ENCODE measurements at places on chromosomes 2 and 18. TPM values are rescaled to one million over a fixed set of nuclear protein-coding genes. Genes with fewer than 3 reads are reported as not detected.

GRCh38 chr2:177324797-177325196, 60.3 kb upstream of the NFE2L2 start:
- DNase-seq: no peak
- H3K27ac ChIP-seq: no peak overlapping the region
- peaks cover 6% of the 10 kb centered on the region for H3K4me1 ChIP-seq
- H3K27me3 ChIP-seq: no peaks in the 10 kb centered on the region

DNA sequence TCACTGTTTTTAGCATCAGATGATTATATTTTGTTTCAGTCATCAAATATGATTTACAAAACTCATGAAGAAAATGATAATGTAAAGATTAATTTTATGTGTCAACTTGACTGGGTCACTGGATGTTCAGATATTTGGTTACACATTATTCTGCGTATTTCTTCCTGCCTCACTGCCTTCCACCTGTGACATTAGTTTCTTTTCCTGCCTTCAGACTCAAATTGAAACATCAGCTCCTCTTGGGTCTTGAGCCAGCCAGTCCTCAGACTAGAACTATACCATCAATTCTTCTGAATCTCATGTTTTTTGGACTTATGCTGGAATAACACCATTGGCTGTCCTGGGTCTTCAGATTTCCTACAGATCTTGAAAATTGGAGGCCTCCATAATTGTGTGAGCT, 96.7 kb downstream of the ZNF385B start:
- no peak overlapping the region for H3K27ac ChIP-seq
- no peaks in the 10 kb centered on the region for H3K36me3 ChIP-seq
- no peak for DNase-seq
- no peaks in the 10 kb centered on the region for H3K4me1 ChIP-seq
- H3K4me3 ChIP-seq: no peak overlapping the region
- H3K27me3 ChIP-seq: peaks cover 6% of the 10 kb centered on the region

DNA sequence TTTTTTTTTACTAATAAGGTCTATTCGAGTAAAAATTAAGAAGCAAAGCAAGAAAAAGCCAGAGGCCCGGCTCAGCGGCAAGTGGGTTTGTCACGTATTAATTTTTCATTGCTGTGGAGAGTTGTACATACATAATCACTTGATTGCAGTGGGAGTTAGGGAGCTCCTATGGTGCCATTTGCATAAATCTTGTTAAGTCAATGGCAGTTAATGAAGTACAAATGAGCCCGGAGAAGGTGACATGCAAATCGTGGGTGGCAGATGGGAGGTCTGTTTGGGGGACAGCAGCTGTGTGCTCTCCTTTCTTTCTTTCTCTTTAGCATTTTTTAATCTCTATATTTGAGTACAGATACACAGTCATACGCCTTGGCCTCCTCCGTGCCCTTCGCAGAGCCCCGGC, 317.0 kb downstream of the AGAP1 start:
- no peaks in the 10 kb centered on the region for H3K27me3 ChIP-seq
- H3K4me1 ChIP-seq: no peaks in the 10 kb centered on the region
- peaks cover 6% of the 10 kb centered on the region for H3K36me3 ChIP-seq
- no peak overlapping the region for H3K27ac ChIP-seq
- no peak for DNase-seq

- H3K4me3 ChIP-seq: no peak overlapping the region
- no peak overlapping the region for H3K27ac ChIP-seq
- DNase-seq: no peak
- H3K36me3 ChIP-seq: no peaks in the 10 kb centered on the region
- H3K27me3 ChIP-seq: peaks cover 29% of the 10 kb centered on the region
Observed at GRCh38 chr18:10088734-10089133, 174.9 kb downstream of the VAPA start.

DNA sequence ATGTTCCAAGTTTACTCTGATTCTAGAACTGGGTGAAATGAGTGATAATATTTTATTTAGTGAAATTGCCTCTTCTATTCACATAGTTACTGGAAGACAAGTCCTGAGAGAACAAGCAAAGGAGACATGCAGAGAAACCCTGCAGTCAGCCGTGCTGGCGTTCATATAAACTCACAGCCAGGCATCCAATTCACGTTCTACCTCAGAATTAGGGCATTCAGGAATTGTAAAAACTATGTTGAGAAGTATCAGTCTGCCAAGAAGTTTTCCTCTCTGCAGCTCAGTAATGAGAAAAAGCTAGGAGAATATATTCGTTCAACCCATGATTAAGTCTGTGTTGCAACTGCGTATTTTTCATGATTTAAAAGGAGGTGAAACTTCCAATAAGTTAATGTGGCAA, 156.2 kb upstream of the DSEL start:
- H3K36me3 ChIP-seq: peaks cover 8% of the 10 kb centered on the region
- peak overlapping the region; percentile 73 for H3K27ac ChIP-seq
- no peaks in the 10 kb centered on the region for H3K27me3 ChIP-seq
- no peak for DNase-seq
- H3K4me3 ChIP-seq: no peak overlapping the region

CDKL4 gene
- total RNA-seq: 1.1 TPM
